NB4 (cell line): ENCODE measurements at places on chromosomes 13 and 19.

DNA sequence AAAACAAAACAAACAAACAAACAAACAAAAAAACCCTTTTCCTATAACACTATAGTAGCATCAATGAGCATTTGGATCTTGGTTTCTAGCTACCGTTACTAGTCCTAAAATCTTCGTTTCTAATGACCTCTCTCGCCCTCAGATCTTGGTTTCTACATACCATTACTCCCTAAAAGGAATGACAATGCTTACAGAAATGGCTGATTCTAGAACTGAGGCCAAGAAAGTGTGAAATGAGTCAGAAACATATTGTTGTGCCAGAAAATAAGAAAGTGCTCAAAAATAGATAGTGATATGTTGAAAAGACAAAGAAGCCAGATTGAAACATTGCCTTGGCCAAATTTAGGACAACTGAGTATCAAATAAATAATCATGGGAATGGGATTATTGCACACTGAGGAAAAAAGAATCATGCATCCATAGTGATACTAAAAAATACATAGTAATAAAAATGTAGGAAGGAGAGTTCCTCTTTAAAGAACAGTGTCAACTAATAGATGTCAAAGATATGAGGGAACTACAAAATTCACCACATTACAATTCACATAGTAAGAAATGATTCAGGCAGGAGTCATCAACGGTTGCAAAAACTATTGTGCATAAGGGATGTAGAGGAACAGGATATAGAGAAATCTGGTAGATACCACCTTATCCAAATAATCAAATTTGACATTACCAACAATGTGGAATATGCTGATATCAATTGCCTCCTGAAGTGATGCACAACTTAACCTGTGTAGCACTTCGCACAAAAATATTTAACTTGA is 386.6 kb downstream of the DIAPH3 start:
- no peak for DNase-seq

DNA sequence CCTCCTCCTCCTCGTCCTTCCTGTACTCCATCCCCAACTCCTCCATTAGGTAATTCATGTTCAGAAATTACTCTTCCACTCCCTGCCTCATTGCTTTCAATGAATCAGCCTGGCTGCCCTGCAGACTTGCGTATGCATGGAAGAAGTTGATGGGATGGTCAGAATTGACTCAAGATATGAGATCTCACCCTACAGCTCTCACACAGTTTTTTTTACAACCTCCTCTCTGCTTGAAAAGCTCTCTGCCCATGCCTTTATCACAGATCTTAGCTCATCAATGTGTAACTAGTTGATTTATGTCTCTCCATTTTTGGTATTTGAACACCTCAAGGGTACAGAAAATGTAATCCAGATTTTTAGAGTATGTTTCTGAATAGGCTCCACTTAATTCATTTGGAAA is 506.9 kb downstream of the TBC1D4 start:
- DNase-seq, result no peak

DNA sequence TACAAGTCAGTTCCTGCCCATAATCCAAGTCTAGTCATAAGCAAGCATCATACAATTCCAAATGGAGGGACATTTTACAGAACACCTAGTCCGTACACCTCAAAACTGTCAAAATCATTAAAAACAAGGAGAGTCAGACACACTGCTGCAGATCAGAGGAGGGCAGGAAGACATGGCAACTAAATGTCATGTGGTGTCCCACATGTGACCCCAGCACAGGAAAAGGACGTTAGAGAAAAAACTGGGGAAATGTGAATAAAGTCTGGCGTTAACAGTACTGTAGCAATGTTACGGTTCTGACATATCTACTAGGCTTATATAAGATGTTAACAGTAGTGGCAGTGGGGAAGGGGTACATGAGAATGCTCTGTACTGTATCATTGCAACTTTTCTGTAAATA is 2.3 kb downstream of the ZSCAN5A start:
- no peak for DNase-seq

DNA sequence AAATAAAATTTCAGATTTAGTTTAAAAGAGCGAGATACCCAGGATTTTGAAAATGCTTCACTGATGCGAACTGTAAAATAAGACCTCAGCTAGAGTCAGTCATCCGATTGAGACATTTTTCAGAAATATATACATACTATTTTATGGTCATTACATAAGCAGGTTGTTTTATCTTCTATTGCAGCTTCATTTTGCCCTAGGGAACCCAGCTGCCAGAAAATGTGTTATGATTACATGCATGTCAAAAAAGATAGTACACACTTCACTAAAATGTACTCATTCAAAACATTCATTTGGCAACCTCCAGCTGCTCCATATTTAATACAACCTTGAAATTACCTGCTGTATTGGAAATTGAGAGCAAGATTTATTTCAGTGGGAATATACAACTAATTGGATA is 483.8 kb upstream of the SLITRK6 start:
- DNase-seq, result no peak

DNA sequence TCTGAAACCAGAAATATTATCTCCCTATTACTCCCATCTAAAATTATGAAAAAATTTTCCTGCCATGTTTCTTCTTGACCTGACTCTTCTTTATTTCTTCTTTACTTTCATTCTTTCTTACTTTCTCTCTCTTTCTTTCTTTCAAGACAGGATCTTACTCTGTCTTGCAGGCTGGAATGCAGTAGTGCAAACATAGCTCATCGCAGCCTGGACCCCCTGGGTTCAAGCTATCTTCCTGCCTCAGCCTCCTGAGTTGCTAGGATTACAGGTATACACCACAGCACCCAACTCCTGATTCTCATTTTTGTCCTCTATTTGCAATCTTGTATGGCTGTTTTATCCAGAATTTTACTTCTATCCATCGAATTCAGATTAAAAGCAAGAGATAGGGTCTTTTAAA is 631.1 kb downstream of the TBC1D4 start:
- DNase-seq, result no peak

DNA sequence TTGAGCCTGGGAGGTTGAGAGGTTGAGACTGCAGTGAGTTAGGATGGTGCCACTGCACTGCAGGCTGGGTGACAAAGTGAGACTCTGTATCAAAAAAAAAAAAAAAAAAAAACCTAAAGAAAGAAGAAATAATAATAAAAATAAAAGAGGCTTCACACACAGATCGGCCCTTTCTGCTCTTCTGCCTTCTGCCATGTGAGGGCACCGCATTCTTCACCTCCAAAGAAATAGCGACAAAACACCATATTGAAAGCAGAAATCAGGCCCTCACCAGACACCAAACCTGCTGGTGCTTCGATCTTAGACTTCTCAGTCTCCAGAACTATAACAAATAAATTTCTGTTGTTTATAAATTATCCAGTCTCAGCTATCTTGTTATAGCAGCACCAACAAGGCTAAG is 3.0 kb downstream of the ZNF649 start:
- DNase-seq, result no peak

- peak; percentile 67 for DNase-seq
Measured at GRCh38 chr19:29690842-29691241, 24.2 kb downstream of the C19orf12 start.
